Hypothalamus (tissue), 51 donors: ENCODE measurements at places on chromosomes 4 and X.

DNA sequence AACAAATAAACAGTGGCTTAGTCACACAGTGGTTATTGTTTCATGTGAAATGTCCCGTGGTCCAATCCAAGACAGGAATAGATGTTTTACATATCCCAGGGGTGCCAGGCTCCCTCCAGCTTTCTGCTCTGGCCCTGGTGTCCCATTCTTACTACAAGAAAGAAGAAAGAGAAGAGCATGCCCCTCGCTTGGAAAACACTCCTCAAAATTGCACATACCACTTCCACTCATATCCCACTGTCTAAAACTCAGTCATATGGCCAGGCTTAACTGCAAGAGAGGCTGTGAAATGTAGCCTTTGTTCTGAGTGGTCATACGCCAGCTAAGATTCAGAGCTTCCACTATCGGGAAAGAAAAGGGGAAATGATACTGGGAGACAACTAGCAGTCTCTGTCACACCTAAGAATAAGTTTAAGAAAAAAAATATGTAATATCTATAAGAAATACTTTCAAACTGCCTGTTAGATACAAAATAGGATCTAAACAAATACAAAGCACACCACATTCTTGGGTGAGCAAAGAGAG lies 306.8 kb upstream of the FAM241A start:
- DNase-seq: no peak

DNA sequence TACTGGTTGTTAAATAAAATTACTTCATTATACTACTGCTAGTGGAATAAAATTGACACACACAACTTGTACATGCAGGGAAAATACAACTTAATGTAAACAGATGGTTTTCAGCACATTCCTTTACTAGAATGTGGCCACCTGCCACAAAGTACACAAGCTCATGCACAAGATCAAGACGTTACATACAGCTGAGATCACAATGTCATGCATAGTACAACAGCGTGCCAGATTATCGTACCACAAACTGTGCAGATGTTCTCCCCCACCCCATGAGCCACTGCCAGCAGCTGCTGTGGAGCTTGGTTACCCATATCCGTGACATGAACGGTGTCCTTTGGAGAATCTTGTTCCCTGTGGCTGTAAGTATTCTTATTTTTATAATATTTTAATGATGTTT lies 27.7 kb downstream of the FBXO8 start:
- no peak for DNase-seq

DNA sequence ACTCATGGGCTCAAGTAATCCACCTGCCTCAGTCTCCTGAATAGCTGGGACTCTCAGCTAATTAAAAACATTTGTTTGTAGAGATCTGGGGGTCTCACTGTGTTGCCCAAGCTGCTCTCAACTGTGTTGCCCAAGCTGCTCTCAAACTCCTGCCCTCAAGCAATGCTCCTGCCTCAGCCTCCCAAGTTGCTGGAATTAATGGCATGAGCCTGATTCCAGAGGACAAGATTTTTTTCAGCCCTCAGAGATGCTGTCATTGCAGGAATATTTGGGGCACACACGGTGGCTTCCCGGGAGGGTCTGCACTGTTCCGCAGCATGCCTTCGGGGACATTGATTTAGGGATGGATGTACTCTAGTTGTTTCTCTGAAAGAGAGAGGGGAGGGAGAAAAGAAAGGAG lies 49.7 kb downstream of the STK32B start:
- DNase-seq: no peak

- no peak for DNase-seq
Measured at GRCh38 chr4:110680265-110680664, 57.4 kb upstream of the PITX2 start.

DNA sequence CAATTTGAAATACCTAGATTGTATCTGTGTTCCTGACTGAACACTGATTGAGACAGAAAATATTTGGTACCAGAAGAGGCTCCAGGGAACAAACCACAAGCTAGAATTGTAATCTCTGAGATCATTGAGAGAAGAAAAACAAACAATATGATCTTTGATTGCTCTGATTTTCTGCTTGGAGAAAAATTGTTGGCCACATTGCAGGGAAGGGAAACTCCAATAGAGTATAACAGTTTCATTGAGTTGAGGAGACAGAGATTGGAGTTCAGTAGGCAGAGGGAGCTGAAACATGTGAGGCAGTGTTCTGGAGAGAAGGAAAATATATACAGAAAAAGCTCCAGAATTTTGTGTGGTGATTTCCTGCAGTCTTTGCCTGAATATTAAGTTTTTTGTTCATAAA lies 158.2 kb downstream of the C4orf33 start:
- DNase-seq: no peak

DNA sequence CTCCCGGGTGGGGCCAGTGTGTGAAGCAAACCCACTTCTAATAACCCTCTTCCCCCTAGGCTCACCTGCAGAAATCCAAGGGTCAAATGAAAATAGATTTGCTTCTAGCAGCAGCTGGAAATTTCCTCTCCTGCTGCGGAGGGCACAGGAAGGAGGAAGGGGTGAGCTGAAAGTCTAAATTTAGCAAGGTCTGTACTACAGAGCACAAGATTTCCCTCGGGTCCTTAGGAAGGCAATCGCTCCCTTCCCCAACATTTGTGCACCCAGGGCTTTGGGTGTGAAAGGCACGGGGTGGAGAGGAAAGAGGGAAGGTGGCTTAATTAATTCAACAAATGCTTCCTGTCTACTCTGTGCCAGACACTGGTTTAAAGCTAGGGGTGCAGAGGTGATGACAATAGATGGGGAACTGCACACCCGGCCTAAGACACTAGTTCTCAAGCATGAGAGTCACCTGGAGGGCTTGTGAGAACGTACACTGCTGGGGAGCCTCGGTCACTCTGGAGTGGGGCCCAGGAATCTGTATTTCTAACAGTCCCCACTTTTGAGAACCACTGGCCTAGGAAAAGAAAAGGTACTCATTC lies 204.4 kb downstream of the NSUN7 start:
- DNase-seq: no peak

DNA sequence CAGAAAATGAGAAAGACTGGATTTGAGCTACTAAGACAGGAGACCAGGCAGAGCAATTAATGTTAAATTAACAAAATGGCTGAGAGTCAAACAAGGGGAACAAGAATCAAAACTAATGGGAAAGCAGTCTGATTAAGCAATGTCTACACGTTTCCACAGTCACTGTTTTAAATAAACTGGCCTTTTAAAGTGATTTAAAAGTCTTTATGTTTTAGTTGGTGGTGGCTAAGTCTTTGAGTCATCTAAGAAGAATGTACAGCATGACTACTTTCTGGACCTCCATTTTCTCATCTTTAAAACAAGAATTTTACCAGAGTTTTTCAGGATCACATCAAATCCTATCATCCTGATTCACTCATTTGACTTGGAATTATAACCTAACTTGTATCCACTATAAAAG lies 233.8 kb downstream of the ENOX2 start:
- DNase-seq: no peak

DNA sequence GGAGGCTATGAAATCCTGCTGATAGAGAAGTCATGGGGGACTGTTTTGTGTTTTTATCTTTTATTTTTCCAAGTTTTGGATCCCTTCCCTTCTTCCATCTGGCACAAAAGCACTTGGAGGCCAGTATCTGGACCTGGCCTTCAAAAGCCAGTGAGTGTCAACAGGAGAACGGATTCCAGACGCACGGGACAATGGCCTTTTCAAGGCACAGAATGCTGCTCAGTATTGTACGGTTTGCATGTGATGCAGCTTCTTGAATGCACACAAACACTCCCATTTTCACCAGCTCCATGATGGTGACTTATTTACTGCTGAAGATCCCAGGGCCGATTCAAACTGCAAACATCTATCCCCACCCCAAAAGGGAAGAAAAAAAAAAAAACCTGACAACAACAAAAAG lies 145.4 kb downstream of the CPEB2 start:
- peak; percentile 45 for DNase-seq

DNA sequence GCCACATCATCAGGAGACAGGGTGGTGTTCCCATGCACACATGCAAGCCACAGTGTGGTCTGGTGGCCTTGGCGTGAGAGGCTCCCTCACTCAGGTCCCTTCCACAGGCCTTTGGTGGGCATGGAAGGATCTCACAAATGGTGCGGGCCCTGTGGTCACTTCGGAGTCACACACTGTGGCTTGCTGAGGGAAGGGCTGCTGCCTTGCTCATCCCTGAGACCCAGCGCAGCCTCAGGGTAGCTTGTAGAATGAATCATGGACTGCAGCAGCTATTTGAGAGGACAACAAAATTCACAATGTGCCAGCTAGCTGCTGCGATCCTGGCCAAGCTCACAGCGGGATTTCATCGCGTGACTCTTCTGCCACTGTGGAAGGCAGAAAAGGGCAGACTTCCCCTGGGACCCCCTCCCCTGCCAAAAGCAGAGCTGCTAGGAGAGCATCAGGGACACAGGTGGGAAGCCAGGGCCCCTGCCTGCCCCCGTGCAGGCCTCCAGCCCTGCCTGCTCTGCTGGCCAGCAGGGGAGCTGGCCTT lies 106.4 kb downstream of the ABLIM2 start:
- DNase-seq: no peak

GRCh38 chrX:146144039-146144438 lies 326.4 kb downstream of the SLITRK2 start:
- DNase-seq: no peak

- DNase-seq: no peak
Measured at GRCh38 chr4:45621971-45622370, 501.9 kb downstream of the GABRG1 start.
